ENCODE measurements at places on chromosomes 6 and 20.

DNA sequence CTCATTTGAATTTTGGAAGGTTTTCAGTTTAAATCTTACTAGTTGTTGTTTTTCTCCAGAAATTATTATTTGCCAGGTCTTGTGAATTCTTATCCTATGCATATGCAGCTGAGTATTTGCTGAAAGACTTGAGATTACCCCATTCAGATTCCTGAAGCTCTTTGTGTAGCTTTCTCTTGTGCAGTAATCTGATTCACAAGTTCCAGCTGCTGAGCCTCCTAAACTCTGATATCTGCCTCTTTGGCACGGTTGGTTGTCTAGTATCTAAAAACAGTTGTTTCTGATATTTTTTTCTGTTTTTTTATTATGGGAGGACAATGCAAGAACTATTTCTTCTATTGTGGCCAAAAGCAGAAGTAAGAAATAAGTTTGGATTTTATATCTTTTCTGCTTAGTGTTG is 863.9 kb upstream of the MANEA start:
- no peak for DNase-seq

DNA sequence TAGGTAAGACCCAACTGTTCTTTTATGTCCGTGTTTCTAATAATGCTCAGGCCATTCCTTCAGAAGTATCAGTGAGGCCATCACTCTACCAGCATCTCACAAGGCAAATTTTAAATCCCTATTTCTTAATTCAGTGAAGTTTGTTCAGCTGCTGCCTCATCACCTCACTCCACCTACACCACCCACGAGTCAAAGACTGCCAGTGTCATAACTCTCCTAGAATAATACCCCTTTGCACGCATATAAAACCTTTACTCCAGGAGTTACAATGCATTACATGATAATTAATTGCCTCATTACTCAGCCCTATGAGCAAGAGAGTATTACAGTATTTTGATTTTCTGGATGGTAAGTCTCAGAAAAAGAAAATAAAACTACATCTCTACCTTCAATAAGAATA is 793.6 kb downstream of the TFAP2A start:
- no peak for DNase-seq

DNA sequence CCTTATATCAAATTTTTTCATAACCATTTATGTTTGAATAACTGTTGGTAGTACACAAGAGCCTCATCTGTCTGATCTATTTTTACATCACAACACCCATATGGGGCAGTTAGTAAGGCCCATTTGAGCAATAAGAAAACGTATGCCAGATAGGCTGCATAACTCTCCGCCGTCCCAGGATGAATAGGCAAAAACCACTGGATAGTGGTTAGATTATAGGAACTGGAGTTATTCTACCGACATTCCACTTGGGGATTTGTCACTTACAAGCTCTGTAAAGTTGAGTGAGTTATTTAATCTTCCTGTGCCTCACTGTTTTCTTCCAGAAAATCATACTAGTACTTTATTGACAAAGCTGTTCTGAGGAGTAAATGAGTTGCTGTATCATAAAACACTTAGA is 881.9 kb downstream of the QKI start:
- DNase-seq: no peak

DNA sequence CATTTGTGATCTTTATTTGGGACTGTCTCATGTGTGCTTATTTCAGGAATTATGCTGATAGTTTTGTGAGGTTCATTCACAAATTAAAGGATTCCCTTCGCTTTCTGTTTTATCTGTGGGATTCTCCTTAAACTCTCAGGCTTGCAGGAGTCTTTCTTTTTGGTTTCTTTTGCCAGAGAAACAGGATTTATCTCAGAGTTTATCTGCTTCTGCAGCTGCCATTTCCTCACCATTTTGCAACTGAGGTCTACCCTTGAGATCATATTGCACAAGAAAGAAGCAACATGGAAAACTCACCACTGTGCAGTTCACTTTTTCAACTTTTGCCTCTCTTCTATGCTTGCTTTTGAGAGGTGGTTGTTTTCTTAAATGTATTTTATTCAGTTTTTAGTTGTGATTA is 201.0 kb downstream of the PRL start:
- DNase-seq: no peak

- no peak for DNase-seq
Observed at GRCh38 chr6:10809098-10809497, 29.2 kb downstream of the MAK start.

- DNase-seq: no peak
Observed at GRCh38 chr6:47687432-47687831, 10.9 kb upstream of the ADGRF4 start.

- DNase-seq: no peak
Observed at GRCh38 chr6:161417717-161418462, 144.0 kb upstream of the AGPAT4 start.

DNA sequence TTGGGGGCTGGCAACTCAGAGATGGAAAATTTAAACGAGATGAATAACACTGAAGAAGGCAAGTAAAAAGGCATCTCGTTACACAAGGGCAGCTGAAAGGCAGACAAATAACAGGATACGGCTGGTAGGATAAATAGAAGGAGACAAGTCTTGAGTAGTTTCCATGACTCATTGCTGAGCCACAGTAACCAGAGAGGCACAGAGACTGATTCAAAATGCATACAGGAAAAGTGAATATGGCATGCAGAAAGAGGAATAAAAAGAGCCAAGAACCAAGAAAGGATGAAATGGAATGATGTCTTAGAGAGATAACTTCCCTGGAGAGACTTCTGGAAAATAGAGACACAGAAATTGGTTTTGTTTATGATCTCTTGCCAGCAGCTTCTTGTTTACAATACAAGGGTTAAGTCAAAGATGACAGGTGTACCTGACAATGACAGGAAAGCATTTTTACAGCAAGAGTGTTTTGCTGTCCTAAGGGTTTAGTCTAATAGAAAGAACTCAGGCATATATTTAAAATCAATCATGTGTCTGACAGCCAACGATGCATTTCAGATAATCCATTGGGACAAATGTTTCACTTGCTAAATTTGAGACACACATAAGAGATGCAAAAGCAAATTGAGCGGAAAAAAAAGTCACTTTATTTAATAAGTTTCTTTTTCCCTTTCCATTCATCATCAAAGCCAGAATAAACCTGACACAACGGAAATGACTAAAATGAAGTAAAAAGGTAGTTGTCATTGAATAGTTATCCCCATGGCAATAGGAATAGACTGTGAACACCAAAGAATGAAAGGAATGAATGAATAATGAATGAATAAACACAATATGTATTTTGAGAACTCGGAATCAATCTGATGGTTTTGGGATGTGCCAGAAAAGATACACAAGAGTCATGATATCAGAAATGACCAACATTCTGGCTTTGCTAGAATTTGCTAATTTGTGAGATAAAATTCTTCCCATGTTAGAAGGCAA is 68.0 kb upstream of the KCNQ5 start:
- no peak for DNase-seq

GRCh38 chr6:168300975-168301647 is 18.5 kb downstream of the DACT2 start:
- no peak for DNase-seq

DNA sequence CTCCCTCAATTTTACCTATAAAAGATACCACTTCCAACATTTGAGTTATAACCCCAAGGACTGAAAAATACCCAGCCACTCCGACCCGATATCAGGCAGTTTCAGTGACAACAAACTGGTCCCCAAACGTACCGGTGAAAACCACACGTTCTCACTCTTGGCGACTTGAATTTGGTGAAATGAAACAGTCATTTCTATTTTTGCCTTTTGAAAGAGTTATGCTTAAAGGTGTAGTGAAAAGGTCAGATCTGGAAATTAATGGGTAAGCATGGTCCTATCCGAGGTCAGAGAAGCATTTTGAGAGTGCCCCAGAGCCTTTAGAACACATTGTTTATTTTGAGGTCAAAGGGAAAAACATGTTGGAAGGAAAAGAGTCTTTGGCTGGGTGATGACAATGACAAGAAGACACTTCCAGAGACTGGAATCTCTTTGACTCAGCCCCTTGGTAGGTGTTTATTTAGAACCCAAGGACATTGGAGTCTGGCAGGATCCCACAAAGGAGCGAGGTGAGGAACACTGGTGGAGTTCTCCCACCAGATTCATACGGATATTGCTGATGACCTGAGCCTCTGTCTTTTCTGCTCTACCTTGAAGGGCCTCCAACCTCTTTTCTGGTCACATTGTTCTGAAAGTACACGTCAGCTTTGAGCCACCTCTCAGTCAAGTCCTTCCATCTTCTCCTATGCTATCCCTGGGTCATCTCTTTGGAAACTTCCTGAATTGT is 235.0 kb downstream of the GMPR start:
- no peak for DNase-seq

- DNase-seq: no peak
Observed at GRCh38 chr6:100670056-100670455, 205.3 kb upstream of the SIM1 start.

DNA sequence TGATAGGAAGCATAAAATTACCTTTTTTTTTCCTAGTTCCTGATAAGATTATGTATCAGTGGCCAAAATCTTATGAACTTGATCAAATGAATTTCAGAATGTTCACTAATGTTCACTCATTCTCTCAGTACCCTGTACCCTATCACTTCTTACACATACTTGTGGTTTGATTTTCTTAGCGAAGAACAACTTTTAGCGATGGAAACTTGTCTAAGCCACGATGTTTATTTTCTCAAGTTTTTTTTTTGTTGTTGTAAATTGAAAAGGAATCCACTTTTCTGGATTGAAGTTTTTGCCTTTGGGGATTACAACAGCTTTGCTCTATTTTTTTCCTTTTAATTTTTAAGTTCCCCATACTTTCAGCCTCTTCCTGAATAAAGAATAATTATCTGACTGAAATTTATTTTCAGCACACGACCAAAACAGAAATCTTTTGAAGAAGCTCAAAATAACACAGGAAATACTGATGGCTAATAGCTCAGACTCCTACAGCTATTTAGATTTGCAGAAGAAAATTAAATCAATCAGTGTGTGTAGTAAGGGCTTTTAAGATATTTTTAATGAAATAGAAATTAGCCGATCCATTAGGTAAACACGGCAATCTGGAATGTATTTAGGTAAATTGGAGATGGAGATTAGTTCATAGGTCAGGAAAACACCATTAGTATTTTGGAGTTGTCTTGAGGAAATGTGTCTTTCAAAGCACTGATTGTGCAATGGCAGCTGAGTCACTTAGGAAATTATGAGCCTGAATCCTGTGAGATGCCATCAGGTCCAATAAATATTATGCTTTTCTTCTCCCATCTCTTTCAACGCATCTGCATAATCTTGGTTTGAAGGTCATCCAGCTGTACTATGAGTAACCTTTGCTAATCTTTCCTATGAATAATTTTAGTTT is 217.5 kb downstream of the GJA1 start:
- no peak for DNase-seq

DNA sequence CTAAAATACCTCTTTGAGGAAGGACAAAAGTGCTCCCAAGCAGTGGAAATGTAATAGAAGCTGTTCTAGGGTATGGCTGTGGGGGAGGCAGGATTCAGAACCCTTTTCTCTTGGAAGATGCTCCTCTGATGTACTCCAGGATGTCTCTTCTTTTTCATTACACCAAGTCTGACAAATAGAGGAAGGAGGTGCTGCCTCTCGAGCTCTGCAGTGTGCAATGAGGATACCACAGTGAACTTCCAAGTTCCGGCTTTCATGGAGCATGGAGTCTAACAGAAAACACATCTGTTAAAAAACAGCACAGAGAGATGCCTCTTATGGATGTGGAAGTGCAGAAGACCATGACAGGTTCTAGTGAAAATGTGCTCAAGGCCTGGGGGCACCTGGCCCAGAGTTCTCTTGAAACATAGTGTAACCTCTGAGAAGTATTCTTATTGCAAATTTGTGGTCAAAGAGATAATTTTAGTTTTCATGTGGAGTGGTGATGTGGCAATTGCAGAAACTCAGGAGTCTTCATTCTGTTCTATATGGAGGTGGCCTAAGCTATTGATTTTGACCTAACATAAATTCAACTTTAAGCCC is 362.0 kb upstream of the CITED2 start:
- no peak for DNase-seq
